Esophagus squamous epithelium (tissue), 5 donors: ENCODE measurements at places on chromosomes 1 and 21.

DNA sequence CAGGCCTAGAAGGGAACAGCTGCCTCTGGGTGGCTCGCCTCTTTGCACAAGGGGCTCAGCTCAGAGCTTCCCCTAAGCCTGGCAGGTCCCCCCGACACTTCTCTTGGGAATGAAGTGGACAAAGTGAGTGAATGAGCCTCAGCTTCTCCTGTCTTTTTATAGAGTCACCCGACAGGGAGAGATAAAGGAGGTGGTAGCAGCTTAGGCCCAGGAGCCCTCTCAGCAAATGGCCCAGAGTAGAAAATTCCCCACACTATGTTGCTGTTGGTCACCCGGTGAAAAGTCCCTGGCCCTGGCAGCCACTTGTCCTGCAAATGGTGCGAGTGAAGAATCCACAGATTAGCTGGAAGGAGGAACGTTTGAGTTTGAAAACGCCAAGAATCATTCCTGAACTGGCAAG, 2.4 kb downstream of the CLDN14 start:
- DNase-seq, result no peak
- H3K27me3 ChIP-seq, result no peaks in the 10 kb centered on the region
- no peaks in the 10 kb centered on the region for H3K4me1 ChIP-seq

DNA sequence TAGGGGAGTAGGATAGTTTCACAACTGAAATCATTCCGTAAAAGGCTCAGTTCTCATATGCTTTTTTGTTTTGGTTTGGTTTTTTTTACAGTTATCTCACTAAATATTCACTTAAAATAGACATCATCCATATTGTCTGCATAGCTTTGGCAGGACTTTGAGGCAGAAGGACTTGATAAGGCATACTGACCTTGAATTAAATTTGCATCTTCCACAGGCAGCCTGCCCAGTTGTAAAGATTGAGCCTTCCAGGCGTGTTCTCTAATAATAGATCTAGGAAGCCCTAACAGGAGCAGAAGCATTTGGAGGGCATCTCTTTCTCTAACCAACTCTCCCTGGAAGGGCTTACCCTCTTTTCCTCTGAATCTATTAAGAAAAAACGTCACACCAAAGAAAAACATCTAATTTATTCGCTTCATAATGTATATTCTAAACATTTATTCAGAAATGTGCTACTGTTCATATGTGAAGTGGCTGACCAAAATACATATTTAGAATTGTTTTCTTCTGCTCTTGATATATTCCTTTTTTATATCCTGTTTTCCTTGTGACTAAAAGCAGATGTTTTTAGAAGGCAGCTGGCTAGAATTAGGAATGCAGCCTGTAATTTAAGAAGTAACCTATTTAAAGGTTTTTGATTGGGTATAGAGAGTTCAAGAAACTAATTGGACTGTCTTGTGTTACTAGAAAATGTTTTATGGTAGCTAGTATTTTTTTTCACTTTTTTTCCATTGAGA, 20.2 kb downstream of the DESI2 start:
- H3K27me3 ChIP-seq, result no peaks in the 10 kb centered on the region
- H3K4me1 ChIP-seq, result no peaks in the 10 kb centered on the region
- no peak overlapping the region for H3K4me3 ChIP-seq

- DNase-seq, result no peak
- H3K27ac ChIP-seq, result no peak overlapping the region
- no peak overlapping the region for H3K4me3 ChIP-seq
- H3K36me3 ChIP-seq, result no peaks in the 10 kb centered on the region
- H3K27me3 ChIP-seq, result no peaks in the 10 kb centered on the region
These were observed 98.9 kb downstream of the TRABD2B start for GRCh38 chr1:47898133-47898845.

- no peak overlapping the region for H3K4me3 ChIP-seq
- H3K27me3 ChIP-seq, result no peaks in the 10 kb centered on the region
- no peaks in the 10 kb centered on the region for H3K36me3 ChIP-seq
- no peak overlapping the region for H3K27ac ChIP-seq
- H3K4me1 ChIP-seq, result no peaks in the 10 kb centered on the region
These were observed 21.6 kb upstream of the DPYD start for GRCh38 chr1:97942161-97943123.

DNA sequence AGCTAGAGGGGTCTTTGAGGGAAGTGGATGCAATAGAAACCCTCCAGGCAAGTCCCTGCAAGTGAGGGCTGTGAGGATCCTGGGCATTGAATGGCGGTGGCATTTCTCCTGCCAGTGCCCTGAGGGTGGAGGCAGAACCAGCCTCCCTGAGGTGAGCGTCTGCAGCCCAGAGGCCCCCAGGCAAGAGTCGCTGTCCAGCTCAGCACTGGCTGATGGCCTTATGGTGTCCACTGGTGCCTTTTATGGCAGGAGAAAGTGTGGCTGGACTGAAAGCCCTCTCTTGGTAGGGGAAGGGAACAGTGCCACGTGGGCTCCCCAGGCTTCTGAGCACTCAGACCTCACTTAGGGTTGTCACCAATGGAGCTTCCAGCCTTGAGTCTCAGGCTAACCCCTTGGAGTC, 77.3 kb downstream of the SH3BGR start:
- no peak overlapping the region for H3K27ac ChIP-seq
- no peak for DNase-seq
- H3K27me3 ChIP-seq, result no peaks in the 10 kb centered on the region

GRCh38 chr1:14786681-14787080, 188.2 kb downstream of the KAZN start:
- peaks cover 22% of the 10 kb centered on the region for H3K4me1 ChIP-seq
- H3K4me3 ChIP-seq, result no peak overlapping the region
- no peaks in the 10 kb centered on the region for H3K27me3 ChIP-seq
- no peak for DNase-seq

GRCh38 chr1:21736876-21737275, 46.1 kb downstream of the USP48 start:
- H3K27ac ChIP-seq, result no peak overlapping the region
- no peaks in the 10 kb centered on the region for H3K27me3 ChIP-seq
- no peaks in the 10 kb centered on the region for H3K36me3 ChIP-seq
- DNase-seq, result no peak

- no peaks in the 10 kb centered on the region for H3K36me3 ChIP-seq
- no peaks in the 10 kb centered on the region for H3K27me3 ChIP-seq
- peaks cover 16% of the 10 kb centered on the region for H3K4me1 ChIP-seq
- H3K4me3 ChIP-seq, result no peak overlapping the region
These were observed 16.7 kb upstream of the VSIG8 start for GRCh38 chr1:159879136-159879535.
